NCI-H1436 treated with DMSO at 0.1 percent for 48 hours (cell line): ENCODE measurements at places on chromosomes 12 and 14.

DNA sequence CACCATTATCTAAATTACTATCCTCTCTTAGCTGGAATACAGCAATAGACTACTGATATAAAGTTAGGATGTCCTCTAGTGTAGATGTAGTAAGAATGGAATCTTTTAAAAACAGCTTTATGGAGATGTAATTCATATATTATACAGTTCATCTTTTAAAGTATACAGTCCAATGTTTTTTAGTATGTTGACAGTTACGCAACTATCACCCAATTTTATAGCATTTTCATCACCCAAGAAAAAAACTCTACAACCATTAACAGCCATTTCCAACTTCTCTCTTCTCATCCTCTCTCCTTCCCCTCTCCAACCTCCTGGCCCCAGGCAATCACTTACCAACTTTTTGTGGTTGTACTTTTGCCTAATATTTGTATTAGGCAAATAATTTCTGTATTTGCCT is 22.6 kb downstream of the EPYC start:
- no peak for DNase-seq

DNA sequence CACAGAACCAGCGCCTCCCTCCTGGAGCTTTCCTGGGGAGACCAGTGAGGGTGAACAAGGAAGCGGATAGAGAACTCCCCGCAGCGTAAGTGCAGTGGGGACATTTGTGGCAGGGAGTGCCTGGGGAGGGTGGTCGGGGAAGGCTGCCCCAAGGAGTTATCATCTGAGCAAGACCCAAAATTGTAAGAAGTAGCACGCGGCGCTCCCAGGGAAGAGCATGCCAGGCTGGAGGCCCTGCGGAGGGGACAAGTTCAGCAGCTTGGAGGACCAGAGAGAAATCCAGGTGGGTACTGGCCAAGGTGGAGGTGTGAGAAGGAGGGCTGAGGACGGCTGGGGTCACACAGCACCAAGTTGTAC is 46.2 kb upstream of the RIMBP2 start:
- no peak for DNase-seq

DNA sequence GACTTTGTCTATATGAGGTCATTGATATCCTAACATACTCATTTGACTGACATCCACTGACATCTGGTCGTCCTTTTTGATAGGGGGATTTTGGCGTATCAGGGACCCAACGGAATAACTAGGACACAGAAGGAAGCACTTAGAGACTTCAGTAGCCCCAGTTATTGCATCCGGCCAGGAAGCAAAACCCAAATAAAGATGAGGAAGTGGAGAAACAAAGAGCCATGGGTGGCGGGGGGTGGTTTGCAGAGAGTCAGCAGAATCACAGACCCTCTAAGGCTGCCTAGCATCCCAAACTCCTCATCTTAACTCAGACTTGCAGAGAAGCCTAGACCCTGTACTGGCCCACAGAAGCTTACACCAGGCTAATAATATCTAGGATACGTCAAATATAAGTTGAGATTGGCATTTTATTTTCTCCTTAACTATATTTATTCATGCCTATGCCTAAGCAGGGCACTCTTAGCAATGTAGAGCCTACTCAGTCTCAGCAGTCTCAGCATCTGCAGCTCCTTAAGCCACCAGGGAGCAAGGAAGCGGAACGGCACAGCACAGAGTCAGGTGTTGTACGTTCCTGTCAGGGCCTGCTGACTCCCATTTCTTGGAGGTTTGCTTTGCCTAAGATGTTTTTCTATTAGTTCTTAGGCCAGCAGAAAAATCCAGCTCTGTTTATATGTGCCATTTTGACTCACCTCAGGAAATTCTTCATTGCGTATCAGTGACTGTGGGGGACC is 45.1 kb downstream of the KCNA1 start:
- DNase-seq = no peak

GRCh38 chr12:117567644-117568216 is 206.3 kb upstream of the NOS1 start:
- DNase-seq = no peak

GRCh38 chr14:51498411-51499227 is 153.1 kb upstream of the FRMD6 start:
- DNase-seq = no peak

DNA sequence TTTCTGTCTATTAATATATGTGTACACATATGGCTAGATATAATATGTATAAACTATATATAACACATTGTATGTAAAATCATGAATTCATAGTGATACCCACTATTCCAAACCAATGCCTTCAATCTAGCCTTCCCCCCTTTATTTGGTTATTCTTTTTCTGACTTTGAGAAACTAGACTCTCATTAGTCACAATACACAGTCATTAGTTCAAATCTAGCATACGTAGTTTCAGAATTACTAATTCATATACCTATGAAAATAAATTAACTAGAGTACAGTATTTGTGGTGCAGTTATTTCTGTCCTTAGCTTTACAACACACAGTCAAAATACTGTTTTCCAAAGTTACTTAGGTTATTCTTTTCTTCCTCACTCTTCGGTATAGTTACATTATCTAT is 268.2 kb downstream of the DPF3 start:
- DNase-seq = no peak

GRCh38 chr12:32501835-32502333 is 102.5 kb downstream of the FGD4 start:
- no peak for DNase-seq

GRCh38 chr12:6699989-6700645 is 498 bp downstream of the PIANP start:
- no peak for DNase-seq

- DNase-seq = no peak
Measured at GRCh38 chr14:71905860-71906259, 26.4 kb upstream of the RGS6 start.

DNA sequence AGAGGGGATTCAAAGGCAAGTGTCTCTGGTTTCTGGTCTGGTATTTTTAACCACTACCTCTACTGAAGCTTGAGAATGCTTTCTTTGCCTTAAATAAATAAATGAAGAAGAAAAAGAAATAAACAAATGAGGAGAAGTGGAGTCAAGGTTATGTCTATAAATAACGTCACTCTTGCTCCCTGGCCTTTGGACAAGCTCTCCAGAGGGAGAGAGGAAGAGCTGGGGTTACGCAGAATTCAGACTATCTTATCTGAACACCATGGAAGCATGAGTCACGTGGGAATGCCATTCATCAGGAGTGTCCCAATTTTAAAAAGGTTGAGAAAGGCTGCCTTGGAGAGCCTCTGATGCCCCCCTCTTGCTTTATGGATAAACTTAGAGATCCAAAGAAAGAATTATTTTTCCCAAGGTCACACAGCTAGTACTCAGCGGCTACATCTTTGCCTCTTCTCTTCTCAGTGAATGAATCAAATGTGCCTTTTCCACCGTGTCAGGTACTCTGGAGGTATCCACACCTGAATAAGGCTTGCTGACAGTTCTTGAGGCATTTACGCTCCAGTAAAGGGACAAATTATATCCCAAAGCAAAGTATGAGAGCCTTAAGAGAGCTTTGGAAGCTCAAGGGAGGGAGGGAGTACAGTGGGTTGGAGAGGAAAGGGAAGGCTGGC is 12.9 kb upstream of the MSI1 start:
- no peak for DNase-seq
